ENCODE measurements at places on chromosomes 6 and 20.
A peak's percentile ranks its signal among the peaks of the same experiment; 100 is the strongest.

GRCh38 chr6:148538261-148539190 is 195.9 kb downstream of the SASH1 start:
- DNase-seq = no peak

DNA sequence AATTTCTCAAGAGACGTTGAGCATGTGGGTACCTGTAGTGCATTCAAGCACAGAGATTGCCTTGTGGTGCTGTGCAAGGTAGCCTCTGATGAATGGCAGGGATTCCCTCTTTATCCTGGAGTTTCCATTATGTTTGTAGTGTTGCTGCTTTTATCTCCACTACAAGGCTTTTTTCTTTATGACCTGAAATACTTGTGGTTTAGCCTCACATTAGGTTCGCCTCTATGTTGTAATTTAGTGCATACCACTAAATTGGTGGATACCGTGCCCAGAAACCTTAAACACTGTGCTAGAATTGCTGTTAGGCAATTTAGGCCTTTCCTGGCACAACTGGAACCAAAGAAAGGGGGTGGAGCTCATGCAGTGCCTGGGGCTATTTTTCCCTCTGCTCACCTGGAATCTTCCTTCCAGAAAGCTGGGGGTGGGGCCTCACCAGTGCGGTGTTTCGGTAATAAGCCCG is 76.8 kb downstream of the NCOA7 start:
- DNase-seq = peak; percentile 69

DNA sequence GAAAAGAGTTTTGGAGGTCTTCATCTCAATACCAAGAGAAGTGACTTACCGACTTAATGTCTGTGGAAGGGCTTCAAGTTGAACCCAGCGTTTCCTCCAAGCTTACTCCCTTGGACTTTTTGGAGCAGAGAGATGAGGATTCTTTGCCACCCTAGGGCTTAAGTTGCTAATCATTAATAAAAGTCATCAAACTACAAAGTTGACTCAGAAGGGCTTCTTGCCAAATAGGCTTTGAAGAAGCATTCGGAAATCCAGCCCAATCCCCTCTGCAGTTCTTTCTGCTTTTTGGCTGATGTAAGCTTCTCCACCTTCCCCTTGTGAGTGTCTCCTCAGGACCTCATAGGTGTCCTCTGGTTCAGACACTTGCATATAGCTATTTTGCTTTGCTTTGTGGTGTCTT is at the start of gene SLC17A3:
Gene SLC17A3, minus strand, starts transcription at position 126 of the 400 bp plus-strand sequence. CDS start 5,856 bp downstream, outside the sequence.
- no peak for DNase-seq

DNA sequence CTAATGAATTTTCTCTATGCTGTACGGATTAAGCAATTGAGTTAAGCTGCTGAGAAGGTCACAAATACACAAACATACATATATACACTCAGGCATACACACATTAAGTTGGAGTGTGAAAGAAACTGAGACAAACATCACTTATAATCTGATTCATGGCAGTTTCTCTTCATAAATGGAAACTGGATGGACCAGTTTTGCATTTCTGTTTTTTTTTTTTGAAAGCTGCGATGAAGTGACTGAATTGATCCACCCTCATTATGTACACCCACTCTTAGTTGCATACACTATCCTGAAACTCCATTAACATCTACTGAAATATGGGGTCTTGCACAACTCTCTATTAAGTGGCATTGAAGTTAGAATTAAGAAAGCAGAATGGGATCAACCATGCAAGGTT is 32.9 kb upstream of the TENT5A start:
- DNase-seq = no peak

- no peak for DNase-seq
These were observed 55.0 kb upstream of the TCF21 start for GRCh38 chr6:133833949-133834359.

DNA sequence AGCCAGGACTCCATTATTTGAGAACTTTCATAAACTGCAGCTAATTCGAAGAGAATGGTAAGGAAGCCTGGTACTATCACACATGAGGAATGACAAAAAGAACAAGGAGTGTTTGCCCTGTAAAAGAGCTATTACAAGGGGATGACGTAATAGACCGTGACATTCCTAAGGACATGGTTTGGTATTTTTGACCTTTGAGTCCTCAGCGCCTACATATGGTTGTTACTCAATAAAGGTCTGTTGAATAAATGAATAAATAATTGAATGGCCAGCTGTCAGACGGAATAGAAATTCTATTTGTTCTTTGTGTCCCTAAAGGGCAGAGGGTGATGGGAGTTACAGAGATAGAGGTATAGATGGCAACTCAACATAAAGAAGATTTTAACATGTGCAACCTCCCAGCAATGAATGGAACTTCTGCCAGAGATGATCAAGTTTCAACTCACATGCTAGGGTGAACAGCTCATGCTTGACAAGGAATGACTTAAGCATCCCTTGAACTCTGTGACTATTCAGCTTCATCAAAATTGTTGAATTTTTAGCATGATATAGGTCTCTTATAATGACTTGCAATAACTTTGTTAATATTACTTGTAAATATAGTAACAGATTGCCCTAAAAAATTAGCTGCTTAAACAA is 115.4 kb downstream of the TENT5A start:
- DNase-seq = no peak

GRCh38 chr6:44071670-44072451 is 55.4 kb downstream of the MRPL14 start:
- peak; percentile 75 for DNase-seq

All from AG09319 (cell line).